ENCODE measurements at places on chromosomes 7 and 10.

DNA sequence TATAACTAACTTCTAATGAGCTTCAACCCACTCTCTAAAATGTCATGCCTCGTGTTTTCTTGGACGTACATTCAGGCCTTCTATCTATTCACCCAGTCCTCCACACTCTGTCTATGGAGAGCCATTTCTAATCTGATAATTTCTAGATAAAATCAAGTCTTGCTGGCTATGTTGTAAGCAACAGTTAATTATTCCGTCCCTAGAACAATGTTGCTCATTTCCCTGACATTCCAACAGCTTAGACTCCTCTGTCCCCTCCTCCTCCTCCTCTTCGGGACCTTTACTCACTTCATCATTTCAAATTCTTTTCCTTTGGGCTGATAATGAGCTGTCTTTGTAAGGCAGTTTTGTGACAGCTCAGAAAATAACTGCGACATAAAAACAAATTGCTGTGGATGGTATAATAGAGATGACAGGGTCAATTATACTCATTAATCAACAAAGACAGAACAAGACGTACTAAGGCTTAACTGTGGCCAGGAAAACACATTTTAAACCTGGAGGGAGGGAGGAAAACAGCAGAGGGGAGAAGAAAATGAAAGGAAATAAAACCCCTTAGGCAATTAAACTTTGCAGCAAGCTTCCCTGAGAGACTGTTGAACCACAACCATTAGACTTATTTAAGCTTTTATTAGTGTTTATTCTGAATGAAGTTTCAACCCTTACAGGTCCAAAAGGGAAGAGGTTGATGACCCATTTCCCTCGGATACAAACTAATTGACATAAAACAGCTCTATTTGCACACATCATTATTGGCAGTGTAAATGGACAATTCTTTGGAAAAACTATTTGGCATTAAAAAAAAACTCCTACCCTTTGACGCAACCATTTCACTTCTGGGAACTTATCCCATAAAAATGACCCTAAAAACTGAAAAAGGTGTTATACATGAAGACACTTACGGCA, 179.1 kb downstream of the SFMBT2 start:
- no peak for DNase-seq

GRCh38 chr7:118151671-118152070, 32.3 kb upstream of the LSM8 start:
- no peak for DNase-seq

DNA sequence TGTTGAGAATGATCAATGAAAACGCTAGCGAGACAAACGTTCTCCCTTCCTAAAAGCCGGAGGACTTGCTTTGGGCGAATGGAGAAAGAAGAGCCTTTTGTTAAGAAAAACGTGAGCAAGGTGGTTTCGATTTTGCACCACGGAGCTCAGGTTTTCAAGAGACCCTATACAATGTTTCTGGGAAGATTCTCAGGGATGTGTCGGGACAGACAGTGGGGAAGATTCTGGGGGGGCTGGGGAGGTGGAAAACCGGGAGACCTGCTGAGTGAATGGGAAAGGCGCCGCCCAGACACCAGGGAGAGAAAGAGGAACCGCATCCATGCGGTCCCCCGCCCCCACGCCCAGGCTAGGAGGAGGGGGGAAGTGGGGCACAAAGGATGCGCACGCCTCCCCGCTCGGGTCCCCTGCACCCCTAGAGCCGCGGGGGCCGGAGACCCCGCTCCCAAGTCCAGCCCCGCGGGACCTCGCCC, 745 bp downstream of the YWHAG start:
- no peak for DNase-seq

DNA sequence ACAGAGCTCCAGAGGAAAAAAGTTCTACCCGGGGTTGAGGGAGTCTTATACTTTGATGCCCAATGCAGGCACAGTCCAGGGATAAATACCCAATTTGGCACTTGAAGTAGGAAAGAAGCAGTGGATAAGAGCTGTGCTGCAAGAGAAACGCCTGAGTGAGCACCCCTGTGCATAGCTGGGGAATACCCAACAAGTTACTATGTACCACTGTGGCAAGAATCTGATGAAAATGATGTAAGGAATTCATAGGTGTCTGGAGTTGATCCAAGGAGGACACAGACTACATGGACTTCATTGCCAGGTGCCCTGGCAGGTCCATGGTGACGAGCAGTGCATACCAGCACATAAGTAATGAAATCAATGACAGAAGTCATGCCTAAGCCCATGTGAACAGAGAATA, 183.7 kb upstream of the FEZF1 start:
- no peak for DNase-seq

- DNase-seq, result no peak
Measured at GRCh38 chr7:42745357-42746059, 166.4 kb downstream of the C7orf25 start.

DNA sequence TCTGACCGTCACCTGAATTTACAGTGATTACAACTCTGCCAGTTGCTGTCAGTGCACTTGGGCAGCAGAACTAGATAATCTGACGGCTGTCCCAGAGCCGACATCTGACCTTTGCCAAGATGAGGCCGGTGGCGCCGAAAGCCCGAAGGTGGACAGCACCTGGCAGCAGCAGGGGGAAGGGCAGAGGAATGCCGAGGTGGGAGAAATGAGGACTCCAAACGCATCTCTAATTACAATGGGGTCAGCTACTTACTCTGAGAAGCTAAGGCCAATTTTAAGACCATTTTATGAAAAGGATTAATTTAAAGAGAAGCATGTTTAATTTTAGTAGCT, 33.8 kb downstream of the TRIM8 start:
- DNase-seq, result no peak

GRCh38 chr10:132712743-132713142, 73.2 kb downstream of the NKX6-2 start:
- DNase-seq, result no peak

GRCh38 chr10:124728071-124728829, 15.9 kb downstream of the FAM53B start:
- DNase-seq, result no peak

GRCh38 chr10:127368101-127368500, 171.7 kb upstream of the INSYN2A start:
- no peak for DNase-seq

DNA sequence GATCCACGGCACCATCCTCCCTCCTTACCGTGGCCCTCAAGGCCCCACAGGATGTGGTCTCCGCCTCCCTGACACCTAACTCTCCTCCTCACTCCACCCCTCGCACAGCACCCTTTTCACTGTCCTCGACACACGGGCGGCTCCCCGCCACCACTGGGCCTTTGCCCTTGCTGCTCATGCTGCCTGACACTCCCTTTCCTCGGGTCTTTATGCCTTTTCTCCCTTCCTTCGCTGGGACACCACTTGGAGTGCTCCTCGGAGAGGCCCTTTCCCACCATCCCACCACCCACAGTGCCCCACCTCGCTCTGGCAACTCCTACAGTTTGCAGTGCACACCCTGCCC, 7.9 kb upstream of the INMT start:
- no peak for DNase-seq

- no peak for DNase-seq
Measured at GRCh38 chr7:46146454-46147255, 225.6 kb upstream of the IGFBP3 start.

- no peak for DNase-seq
Measured at GRCh38 chr10:59557052-59557451, 152.6 kb downstream of the SLC16A9 start.

DNA sequence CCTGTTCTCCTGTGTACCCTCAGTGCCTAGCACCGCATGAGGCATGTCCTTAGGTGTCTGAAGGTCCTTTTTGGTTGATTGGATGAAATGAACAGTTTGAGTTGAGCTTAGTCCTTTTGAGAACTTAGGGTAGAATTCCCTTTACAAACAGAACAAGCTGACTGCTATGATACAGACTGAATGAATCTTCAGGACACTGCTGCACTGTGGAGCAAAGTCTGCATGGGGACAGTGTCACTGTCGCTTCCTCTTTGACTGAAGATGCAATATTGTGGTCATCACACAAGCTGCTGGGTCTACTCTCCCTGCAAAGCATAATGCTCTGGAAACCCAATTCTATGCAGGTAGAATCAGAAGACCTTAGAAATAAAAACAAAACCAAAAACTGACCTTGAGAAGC, 8.6 kb upstream of the PLAU start:
- DNase-seq, result no peak

DNA sequence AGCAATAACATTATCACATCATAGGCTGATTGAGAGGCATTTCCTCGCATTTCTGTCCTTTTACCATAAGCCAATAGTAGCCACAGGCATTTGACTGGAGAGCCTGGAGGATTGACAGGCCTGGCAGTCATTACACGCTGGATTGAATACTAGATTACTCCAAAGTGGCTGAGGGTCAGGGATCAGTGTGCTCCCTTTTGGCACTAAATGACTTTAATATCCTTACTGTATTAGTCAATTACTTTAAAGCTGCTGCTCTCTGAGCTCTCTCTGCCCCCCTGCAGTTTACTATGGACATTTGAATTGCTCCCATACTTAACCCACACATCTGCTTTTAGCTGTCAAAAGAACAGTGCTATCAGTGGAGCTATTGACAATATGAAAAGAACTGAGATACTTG, 302.0 kb downstream of the TFEC start:
- no peak for DNase-seq

DNA sequence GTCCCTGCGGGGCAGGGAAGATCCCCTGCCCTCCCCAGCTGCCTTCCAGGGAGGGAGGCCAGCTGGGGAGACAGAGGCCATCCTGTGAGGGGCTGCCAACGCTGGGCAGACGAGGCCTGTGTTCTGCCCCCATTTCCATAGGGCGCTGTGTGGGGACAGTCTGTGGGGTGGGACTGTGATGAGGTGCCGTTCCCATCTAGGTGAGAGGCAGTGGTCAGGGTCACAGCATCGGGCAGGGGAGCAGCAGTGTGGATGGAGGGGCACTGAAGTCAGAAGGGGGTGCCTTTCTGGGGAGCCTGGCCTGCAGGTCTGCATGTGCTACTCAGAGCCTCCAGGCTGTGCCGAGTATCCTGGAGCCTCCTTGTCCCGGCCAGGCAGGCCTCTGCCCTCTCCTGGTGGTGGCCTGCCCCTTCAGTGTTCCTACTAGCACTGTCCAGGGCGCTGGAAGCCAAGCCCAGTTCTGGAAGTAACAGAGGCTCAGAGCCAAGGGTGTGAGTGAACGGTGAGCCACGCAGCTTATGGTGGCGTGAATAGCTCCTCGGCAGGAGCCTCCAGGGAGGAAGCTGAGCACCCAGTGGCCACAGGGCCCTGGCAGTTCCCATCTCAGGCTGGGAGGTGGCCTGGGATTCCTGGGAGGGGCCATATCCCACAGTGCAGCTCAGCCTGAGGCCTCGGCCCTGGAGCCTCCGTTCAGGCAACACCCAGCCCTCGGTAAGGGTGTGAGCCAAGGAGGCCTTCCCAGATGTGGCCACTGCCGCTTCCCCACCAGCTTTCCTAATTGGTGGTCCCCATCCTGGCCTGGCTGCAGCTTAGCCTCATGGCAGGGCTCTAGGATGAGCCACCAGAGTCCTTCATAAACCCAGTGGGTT, 23.3 kb upstream of the CSGALNACT2 start:
- no peak for DNase-seq

GRCh38 chr10:25758511-25758910, 175.5 kb upstream of the MYO3A start:
- no peak for DNase-seq

GRCh38 chr7:36349626-36350025, 40.0 kb upstream of the ANLN start:
- no peak for DNase-seq

DNA sequence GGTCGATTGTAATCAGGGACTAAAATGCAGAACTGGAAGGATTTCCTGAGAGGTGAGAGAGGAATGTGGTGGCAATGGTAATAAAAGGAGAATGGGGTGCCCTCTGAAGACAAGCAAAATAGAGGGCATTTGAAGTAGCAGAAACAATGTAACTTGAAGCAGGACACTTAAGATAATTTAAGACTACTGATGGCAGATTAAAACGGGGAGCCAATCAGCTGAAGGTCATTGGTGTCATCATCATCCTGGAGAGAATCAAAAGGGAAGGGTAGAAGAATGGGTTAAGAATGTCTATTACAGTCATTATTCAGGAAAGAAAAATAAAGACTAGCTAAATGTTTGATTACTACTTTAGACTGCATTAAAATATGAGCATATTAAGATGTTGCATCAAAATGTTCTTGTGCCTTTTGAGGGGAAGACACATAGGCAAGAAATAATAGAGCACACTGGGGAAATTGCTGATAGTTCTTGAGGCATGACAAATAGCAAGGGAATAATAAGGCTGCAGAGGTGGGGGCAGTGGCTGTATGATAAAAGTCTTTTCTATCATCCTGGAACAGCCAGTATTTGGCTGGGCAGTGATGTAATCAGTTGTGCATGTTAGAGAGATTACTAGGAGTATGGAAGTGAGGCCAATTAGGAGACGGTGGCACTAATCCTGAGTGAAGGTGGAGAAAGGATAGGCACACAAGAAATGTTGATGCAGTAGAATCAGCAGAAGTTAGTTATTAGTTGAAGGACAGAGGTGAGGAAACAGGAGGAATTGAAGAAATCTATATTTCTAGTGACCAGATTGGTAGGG, 60.2 kb downstream of the CCDC71L start:
- no peak for DNase-seq

- DNase-seq, result no peak
Measured at GRCh38 chr10:4826792-4827324, 851 bp downstream of the AKR1E2 start.

DNA sequence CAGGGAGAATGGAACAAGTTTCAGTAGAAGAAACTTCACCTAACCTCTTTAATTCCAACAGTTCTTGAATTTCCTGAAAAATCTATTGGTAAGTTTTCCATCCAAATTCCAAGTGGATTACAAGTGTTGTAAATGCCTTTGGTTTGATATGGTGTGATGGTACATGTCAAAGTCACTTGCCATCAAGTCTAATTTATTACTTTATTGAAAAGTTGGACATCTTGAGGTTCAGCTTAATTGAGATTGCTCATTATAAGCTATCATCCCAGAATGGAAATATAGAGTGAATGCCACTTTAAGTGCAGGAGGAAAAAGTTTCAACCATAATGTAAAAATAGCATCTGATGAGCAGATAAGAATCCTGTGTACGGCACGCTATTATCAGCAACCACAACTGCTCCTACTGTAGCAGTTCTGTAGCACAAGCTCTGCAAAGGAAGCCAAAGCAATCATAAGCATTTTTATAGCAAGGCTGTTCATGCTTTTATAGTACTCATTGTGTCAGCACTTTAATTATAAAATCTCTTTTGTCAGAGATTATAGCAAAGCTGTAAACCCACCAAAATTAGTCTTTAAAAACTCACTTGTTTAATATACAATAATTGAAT, 991.8 kb upstream of the PHF14 start:
- no peak for DNase-seq

GRCh38 chr7:116431787-116432526, 67.6 kb upstream of the CAV2 start:
- no peak for DNase-seq

DNA sequence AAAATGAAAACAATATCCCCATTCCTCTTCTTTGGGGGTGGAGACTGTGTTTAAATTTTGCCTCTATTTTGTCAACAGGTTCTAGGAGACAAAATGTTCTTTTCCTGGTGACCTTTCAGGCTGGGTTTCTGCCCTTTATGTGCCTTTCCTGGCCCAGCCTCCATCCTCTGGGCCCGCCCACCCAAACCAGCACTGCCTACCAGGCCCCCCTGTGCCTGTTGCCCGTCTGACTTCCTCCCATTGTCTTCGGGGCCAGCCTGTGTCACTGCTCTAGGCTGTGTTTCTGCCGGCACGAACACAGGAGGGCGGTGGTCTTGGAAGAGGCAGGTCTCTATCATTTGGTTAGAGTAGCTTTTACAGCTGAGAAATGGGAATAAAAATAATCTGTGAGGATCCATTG, 13.9 kb downstream of the TSPAN14 start:
- DNase-seq, result peak; percentile 20

- DNase-seq, result no peak
Measured at GRCh38 chr7:112833082-112833481, 42.9 kb upstream of the TMEM168 start.

GRCh38 chr7:80630608-80631405, 7.6 kb upstream of the CD36 start:
- peak; percentile 42 for DNase-seq

Data from DMS153 (cell line).